Ureter (tissue), 1 donor: ENCODE measurements at places on chromosomes 2 and 18. TPM values are rescaled to one million over a fixed set of nuclear protein-coding genes. Genes with fewer than 3 reads are reported as not detected.

DNA sequence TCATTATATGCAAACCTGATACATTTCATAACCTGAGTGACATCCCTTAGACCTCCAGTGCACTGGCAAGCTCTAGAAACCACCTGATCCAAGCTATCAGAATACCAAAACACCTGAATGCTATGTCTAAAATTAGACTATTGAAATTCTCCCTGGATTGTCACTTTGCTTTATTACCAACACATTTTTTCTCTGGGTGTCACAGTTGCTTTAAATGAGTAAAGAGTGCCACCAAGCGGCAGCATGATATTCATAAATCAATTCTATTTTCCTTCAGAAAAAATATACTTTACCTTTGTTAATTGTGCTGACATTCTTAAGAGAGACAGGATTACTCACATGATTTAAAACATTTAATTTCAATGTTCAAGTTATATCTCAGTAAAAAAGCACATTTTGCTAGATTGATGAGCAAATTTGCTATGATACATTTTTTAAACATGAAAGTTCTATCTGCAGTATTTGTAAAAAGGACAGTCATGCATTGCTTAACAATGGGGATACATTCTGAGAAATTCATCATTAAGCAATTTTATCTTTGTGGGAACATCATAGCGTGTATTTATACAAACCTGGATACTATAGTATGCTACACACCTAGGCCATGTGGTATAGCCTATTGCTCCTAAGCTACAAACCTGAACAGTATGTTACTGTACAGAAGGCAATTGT is 338.4 kb upstream of the SLC39A10 start:
- no peak for DNase-seq

The TANK gene
- total RNA-seq: 81.2 TPM

The PLEKHB2 gene
- total RNA-seq: 57.7 TPM

GRCh38 chr2:71070294-71071093 is 2.0 kb downstream of the NAGK start:
- DNase-seq: no peak

DNA sequence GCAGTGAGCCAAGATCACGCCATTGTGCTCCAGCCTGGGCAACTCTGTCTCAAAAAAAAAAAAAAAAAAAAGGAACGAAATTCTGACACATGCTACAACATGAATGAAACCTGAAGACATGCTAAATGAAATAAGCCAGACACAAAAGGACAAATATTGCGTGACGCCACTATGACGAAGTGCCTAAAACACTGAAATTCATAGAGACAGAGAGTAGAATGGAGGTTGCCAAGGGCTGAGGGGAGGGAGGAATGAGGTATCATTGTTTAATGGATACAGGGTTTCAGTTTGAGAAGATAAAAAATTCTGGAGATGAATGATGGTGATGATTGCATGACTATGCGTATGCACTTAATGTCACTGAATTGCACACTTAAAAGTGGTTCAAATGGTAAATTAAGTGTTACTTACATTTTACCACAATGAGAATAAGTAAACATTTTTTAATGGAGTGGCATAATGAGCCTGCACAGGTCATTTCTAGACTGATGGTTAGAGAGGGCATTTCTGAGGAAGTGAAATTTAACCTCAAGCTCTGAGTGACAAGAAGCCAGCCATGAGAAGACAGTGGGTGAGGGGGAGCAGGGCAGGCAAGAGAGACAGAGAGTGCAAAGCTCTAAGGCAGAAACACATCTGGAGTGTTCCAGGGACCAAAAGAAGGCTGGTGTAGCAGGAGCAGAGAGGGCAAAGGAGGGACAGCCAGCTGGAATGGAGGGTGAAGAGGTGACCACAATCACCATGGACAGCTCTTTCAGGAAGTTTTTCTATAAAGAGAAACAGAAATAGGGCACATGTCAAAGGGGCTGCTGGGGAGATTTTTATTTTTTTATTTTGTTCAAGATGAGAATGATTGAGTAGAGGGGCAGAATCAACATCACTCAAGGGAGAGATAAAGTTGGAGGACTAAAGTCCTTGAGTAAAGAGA is 20.6 kb upstream of the EXOC6B start:
- DNase-seq: no peak

The CNDP1 gene
- total RNA-seq: 0.31 TPM

The GPR39 gene
- total RNA-seq: 13.2 TPM

The PJVK gene
- total RNA-seq: 5.8 TPM

DNA sequence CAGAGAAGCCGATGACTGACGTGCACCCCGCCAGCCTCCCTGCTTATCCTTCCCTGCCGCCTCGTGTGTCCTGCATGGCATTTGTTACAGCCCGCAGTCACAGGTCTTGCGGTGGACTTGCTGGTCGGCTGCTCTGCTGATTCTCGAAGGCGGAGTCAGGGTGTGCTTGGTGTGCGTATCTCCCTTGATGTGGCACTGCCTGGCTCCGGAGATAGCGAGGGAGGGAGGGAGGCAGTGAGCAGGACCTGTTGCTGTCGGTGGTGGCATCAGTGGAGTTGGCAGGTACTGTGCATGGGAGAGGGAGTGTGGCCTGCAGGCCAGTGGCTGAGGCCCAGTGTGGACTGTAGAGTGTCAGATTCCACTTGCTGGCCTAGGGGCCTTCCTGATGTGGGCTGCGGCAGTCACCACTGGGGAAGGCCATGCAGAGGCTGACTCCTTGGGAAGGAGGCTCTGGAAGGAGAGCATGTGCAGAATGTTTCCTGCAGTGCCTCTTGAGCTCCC is 198.9 kb downstream of the AGAP1 start:
- no peak for DNase-seq

GRCh38 chr18:80012714-80013113 is 21.5 kb upstream of the RBFA start:
- DNase-seq: no peak

The MALL gene
- total RNA-seq: 31.6 TPM

The OTOF gene
- 0.29 TPM for total RNA-seq

DNA sequence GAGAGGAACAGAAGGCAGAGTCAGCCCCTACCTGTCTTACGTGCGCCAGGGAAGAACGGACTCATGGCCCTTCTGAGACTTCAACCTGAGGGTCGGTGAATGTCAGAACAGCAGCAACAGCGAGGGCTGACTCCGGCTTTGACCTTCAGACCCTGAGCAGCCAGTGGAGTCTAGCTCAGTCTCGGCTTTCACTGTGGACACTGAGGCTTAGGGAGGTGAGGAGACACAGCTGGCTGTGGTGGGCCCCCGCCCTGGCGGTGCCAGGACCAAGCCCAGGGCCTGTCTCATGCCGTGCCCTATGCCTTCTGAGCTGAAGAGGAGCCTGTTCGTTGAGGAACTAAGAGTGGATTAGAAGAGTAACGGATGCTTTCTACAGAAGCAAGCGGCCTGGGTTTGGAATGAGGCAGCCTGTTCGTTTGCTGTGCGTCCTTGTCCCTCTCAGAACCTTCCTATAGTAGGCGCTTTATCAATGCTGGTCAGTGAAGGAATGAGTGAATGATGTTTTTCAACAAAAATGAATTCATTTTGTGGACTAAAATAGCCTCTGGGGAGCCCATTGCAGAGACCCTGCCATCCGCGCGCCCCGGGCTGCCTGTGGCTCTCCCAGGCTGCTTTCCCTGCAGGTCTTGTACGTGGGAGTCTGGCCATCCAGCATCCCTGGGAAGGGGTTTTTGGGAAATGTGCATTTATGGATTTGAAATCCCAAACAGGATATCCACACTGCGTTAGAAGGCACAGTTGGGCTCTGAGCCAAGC is 38.9 kb downstream of the ASB1 start:
- DNase-seq: no peak

DNA sequence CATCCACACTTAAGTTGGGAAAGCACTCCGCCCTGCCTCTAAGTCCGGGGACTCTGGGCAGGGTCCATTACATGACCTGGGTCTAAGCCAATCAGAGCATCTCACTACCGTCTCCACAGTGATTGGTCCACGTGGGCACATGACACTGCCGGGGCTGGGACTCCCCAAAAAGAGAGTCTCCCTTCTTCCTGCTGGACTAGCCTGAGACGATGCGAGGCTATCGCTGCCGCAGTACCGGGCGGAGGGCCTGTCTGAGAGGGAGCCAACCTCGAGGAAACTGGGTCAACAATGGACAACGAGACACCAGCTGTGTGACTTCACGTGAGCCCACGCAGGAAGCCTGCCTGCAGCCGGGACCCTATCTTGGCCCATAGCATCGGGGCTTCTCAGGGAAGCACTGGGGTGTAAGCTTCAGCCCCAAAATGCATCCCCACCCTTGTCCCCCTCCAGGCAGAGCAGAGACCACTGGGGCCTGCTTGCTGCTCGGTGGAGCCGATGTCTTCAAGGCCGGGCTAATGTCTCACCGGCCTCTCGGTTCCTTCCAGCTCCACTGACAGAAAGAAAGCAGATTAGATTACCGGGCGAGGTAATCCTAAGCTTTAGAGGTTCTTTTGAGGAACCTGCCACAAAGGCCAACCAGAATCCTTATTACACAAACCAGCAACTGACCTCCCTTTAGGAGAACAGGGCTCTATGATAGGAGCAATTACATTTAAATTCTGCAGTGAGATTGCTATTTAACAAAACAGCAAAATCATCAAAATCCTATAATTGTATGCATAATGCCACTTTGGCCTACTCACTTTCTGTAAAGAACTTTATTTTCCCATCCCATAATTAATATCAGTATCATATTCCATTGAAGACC is 21.3 kb upstream of the COPS8 start:
- no peak for DNase-seq

GRCh38 chr2:190031969-190032618 is 30.4 kb downstream of the MSTN start:
- DNase-seq: no peak

DNA sequence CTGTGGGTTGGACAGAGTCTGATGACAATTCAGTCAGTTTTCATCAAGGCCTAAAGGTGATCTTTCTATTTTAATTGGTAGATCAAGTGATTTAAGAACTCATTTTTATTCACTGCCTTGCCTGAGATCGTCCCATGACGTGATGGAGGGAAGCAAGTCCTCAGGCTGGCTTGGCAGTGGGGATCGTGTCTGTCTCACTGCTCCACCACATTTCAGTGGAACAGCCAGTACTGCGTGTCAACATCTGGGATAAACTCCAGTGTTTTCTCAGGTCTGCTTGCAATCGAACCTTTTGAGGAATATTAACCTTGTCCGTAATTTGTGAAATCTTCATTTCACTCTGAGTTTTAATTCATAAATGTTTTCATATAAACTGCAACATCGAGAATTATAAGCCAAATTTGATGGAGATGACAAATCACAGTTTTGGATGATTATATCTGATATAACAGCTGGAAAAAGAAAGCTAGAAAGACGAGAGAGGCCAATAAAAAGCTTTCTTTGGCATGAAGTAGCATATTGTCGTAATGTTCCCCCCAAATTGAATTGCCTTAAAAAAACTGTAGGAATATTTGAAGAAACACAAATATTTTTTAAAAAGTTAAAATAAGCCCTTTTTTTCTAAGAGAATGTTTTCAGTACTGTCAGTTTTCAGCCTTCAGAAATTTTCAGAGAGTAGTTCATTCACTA is 414.7 kb upstream of the SPRED2 start:
- no peak for DNase-seq

DNA sequence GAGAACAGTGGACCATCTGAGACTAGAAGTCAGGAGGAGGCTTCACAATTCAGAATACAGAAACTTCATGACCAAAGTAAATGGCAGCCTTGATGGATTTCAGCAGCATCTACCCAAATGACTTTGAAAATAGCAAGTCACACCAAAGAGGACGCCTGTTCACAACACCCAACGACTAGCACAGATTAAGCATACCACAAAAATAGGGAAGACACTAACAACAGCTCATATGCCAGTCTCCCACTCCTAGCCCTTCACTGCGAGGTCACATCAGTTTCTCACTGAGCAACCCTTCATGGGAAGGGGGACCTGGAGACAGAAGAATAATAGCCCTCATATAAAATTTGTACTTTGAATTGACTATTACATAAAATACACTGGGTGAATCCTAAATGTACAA is 228.4 kb upstream of the SLC39A10 start:
- DNase-seq: no peak

- no peak for DNase-seq
Measured at GRCh38 chr2:196983934-196984333, 57.4 kb upstream of the PGAP1 start.

The IL18R1 gene
- 12.4 TPM for total RNA-seq

DNA sequence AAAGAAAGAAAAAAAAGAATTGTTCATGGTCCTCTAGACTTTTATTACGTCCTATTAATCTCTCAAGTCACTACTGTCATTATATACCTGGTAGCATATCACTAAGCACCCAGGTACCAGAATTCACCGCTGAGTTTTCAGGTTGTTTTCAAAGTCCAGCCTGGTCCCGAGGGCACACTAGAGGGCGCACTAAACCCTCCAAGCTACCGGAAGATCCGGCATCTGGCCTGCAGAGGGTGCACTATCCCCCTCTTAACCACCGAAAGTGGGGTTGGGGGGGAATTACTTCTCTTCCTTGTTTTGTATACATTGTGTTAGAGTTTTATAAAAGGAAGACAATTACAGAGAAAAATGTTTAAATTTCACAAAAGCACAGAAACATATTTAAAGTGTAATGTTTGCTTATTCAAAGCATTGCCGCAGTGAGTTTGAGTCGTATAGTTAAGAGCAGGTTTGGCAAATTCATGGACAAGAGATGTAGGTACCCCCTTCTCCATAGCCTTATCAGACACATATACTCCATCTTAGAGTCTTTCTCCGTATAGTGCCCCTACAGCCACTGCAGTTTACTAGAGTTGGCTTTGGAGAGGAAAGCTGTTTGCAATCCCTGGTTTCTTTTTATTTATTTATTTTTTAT is 19.2 kb downstream of the MOGAT1 start:
- peak; percentile 75 for DNase-seq

The CNGA3 gene
- not detected for total RNA-seq

The DSG4 gene
- not detected for total RNA-seq

- no peak for DNase-seq
Measured at GRCh38 chr2:28587526-28588291, 91.8 kb downstream of the PLB1 start.

The GPR35 gene
- 1.6 TPM for total RNA-seq

DNA sequence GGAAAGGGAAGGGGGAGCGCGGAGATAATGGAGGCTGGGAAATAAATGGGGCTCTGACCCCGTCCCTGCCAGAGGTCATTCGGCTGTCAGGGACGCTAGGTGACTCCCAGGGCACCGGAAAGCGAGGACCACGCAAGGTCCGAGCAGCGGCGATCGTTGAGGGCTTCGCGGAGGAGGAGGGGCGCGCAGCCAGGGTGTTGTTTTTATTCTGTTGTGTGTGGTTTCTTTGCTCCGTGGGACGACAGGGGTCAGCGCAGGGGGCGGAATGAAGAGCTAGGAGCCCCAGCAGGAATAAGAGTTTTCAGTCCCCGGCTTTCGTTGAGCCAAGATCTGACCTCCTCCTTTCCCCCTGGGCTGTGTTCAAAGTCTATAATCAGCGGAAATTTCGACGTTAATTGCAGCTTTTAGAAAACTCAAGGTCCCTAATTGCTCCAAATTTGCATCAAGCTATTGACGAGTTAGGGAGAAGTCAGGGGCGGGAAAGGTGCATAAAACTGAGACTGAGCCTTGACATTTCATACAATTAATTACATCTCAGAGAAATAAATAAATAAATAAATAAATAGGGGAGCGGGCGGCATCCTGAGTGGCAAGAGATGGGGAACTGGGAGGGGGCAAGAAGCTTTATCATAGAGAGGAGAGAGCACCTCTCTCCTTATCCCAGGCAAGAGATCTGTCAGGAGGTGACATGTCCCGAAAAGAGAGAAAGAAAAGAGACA is 2.2 kb downstream of the GAD1 start:
- DNase-seq: no peak
